ENCODE measurements at places on chromosomes 2 and 18.
A peak's percentile ranks its signal among the peaks of the same experiment; 100 is the strongest.

DNA sequence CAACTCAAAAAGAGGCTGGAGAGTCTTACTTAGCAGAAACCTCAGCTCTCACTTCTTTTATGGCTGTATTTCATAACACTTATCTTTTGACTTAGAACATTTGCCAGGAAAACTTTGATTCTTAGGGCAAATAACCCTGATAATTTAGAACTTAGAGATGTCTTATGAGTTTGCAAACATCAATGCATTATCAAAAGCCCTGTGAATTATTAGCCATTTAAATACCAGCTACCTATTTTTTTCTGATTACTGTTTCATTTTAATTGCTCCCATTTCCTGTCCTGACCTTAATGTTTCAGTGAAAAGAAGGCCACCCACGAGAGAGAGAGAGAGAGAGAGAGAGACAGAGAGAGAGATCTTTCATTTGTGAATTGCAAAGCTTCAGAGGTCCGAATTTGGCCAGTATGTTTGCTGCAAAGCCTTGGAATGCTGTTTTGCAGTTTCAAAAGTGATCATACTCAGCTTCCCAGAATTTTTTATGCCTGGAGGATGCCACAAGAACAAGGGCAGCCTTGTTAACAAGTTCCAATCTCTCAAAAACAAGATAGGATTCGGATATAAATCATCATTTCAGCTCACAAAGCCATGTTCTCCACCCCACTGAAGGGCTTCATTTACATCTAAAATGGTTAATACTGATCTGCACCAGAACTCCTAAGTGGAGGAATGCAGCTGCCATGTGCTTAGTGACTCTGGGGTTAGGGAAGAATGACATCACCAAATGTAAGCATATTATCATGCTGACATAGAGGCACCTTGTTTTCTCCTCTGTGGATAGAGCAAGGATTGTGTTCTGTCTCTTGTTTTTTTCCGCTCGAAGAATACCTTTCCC lies 478.2 kb downstream of the ARHGAP15 start:
- no peak for DNase-seq

GRCh38 chr2:152647552-152647951 lies 69.7 kb downstream of the PRPF40A start:
- DNase-seq, result no peak

DNA sequence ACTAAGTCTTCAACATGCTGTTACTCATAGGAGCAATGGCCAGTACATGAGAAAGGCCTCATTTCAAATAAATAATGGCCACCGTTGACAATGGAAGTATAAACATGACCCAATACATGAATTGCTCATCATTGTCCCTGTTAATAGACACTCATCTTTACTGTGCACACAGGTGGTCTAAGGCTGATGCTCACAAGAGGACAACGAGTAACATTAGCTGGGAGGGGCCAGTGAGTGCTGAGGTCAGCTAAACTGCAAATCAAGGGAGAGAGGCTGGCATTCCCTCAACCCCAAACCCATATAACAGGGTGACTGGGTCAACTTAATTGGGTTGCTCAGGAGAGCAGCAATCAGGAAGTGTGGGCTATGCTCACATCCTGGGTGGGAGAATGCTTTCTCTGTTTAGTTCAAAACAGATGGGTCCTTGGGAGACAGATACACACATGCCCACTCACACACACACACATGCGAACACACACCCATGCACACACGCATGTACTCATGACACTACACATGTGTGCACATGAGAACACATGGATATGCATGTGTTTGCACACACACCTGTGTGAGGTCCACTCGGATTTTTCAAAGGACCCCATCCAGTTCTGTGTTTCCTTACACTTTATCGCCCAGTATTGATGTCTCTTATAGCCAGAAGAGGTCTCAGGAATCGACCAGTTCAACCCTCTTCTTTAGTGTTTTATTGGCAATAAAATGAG lies 172.0 kb downstream of the INHBB start:
- DNase-seq, result no peak

DNA sequence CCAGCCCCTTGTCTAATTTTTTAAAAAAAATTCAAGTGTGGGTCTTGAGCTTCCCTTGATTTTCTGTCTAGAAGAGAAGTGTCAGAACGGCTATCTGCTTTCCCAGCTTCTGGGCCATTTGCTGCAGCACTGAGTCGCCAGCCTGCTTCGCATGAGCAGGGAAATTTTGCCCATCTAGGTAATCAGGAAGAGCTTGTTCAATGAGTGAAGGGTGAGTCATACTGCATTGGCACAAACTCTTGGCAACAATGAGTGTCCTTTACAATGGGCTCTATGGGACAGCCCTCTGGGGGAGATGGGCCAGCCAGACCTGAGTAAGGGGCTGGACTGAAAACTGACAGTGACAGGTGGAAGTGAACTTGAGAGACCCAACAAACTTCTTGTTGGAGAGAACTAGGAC lies 2.4 kb upstream of the RNF144A start:
- DNase-seq, result peak; percentile 44

GRCh38 chr18:1350931-1351450 lies 446.3 kb downstream of the ADCYAP1 start:
- no peak for DNase-seq

GRCh38 chr18:73340135-73340977 lies 472.6 kb upstream of the NETO1 start:
- no peak for DNase-seq

DNA sequence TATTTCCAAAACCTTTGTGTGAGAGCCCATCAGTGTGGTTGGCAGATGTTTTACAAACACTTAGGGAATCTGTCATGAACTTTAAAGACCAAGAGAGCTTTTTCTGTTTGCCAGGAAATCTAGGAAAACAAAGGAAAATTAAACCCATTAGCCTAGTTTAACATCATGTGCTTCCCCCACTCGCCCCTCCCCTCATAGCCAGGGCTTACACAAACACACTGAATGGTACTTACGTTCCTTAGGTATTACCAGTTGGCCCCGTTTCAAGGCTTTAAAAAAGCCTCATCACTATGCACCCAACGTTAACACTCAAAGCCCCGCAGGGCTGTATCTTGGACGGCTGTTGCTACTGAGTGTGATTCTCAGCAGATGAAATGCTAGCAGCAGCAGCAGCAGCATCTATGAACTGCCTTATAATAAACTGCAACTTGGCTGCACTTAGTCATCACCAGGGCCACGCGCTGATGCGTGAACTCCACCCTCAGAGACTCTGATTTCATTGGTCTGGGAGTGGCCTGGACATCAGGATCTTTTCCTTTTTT lies 20.1 kb upstream of the TTC39C start:
- no peak for DNase-seq

DNA sequence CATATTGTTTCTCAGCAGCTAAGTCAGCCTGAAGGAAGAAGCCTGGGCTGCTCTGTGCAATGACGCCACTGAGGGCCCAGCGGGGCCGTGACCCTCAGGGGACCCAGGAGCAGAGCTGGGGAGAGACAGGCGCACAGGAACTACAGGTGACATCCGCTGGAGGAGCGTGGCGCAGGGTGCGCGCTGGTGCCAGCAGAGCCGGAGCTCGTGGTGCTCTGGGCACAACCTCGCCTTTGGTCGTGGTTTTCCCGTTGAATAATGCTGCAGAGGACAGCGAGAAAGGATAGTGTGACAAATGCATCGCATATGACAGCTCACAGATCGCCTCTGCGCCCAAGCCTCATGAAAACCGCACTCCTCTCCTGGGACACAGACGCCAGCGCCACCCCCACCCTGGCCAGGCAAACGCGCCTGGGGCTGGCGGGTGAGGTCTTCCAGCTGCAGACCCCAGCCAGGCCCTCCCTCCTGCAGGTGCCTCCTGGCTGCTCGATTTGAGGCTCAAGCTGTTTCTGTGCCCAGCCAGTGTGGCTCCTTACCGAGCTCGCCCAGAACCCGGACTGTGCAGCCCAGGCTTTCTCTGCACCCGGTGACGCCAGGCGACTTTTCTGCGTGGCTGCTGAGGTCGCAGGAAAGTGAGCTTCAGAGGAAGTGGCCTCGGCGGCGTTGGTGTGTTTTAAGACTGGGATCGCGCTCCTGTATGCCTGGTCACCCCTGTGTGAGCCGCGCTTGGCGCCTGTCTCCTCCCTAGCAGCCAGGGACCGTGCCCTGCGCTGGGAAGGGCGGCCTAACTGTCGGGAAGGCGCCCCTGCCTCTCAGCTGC lies 583.1 kb upstream of the HS6ST1 start:
- no peak for DNase-seq

All from activated CD4-positive, alpha-beta T cell treated with anti-CD3 and anti-CD28 coated beads, Interleukin-2, amount 50 U/mL, for 16 hours (primary cell).